ENCODE measurements at places on chromosomes 2 and 18.

GRCh38 chr2:121175326-121175725 is 109.7 kb downstream of the TFCP2L1 start:
- peak; percentile 42 for DNase-seq

DNA sequence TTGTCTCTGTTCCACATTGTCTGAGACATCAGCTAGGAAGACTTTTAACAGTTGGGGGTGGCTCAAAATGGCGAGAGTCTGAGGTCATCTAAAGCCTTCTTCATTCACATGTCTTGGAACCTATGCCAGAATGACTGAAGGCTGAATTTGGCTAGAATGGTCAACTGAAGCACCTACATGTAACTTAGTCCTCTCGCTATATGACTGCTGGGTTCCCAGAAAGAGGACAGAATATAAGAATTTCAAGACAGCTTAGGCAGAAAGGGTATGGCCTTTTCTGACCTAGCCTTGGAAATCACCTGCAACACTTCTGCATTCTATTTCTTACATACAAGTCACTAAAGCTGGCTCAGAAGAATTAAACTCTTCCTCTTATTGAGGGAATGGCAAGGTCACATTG is 75.6 kb upstream of the OTX1 start:
- DNase-seq, result no peak

- no peak for DNase-seq
Observed at GRCh38 chr2:229514273-229514895, 200.0 kb downstream of the DNER start.

GRCh38 chr18:24397694-24398368 is at the start of gene OSBPL1A:
Gene OSBPL1A, minus strand, starts transcription at chr18:24397824. Its CDS starts 20,291 bp downstream, at chr18:24377533.
- DNase-seq, result peak; percentile 70

DNA sequence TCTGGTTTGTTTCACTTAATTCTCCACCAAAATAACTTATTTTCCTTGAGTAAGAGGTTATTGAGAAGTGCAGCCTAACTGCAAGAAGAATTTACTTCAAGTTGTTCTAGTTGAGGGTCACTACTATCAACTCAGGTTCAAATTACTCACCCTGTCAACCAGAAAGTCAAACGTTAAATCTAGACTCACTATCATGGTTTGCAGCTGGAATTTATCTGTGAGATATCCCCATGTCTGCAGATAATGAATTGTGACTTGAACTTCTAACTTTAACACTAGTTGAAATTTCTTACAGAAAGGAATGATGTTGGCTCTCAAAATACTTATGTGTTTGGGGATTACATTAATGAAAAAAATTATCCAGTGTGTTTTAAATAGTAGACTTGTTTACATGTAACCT is 1145.7 kb upstream of the NXPH2 start:
- DNase-seq, result no peak

DNA sequence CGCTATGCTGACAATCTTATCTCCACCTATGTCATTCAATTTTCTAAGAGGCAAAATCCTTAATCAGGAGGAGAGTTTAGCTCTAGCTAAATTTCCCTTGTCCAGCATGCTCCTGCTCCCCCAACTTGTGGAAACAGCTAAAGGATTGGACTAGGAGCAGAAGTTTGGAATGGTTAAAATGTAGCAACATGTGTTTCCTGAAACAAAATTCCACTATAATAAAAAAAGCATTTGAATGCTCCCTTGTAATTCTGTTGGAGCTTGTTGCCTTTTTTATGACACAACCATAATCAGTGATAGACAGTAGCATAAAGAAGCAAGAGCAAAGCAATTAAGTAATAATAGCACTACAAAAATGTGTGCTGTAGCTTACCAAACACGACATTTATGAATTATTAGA is 6.9 kb downstream of the ACTR3 start:
- no peak for DNase-seq
